ENCODE measurements at places on chromosomes 7 and 10. TPM values are rescaled to one million over a fixed set of nuclear protein-coding genes. Genes with fewer than 3 reads are reported as not detected.

GRCh38 chr7:27636326-27637006, 26.2 kb downstream of the HIBADH start:
- DNase-seq = no peak

FAM131B gene
- total RNA-seq = 0.21 TPM

GRCh38 chr7:28408960-28409715, 3.2 kb upstream of the CREB5 start:
- peak; percentile 97 for DNase-seq

MPLKIP gene
- 15.8 TPM for total RNA-seq

DNA sequence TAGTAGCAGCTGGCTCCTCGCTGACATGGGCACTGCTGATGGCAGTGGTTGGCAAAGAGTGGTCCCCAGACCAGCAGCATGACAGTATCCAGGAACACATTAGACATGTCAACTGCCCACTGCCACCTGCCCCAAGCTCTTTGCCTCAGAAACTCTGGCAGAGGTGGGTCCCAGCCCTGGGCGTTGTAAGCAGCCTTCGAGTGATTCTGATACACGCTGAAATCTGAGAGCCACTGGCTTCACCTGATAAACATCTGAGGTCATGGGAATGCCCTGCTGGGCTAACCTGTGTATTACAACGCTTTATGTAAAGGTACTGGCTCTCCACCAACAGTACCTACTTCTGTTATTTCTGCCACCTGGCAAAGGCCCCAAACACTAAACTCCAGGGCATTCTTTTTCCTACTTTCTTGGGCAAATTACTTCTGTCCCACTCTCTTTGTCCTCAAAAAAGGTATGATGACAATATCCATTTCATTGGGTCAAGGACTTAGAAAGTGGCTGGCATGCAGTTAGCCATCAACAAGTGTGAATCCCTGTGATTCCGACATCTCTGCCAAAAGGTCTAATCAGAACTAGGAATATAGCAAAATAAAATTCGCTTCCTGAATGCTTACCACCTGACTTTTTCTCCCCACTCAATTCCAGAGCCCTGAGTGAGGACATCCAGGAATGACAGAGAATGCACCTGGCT, 9.2 kb downstream of the SGMS1 start:
- no peak for DNase-seq

FOXI2 gene
- total RNA-seq = not detected

- DNase-seq = no peak
These were observed 803 bp upstream of the STK31 start for GRCh38 chr7:23709081-23709750.

GRCh38 chr10:5876181-5876768, 13.4 kb downstream of the ANKRD16 start:
- no peak for DNase-seq

- no peak for DNase-seq
These were observed 6.8 kb upstream of the CLDN4 start for GRCh38 chr7:73823873-73824592.

- no peak for DNase-seq
These were observed 40.1 kb downstream of the ELMO1 start for GRCh38 chr7:37408291-37409228.

DNA sequence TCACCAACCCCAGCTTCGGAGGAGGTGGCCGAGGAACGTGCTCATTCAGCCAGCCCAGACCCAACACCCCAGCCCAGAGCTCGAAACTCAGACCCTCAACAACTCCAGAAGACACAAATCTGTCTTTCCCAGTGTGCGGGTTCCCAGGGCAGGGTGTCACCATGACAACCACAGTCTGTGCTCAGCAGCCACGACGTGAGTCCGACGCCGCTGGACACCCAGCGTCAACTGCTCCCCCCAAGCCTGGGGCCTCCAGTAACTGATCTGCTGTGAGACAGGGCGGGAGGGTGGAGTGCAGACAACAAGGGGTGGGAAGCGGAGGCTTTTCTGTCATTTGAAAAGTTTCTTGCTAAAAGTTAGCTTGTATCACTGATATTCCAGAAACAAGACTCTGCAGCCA, 167.2 kb downstream of the MAD1L1 start:
- DNase-seq = no peak

- peak; percentile 84 for DNase-seq
These were observed 69.5 kb upstream of the PODXL start for GRCh38 chr7:131625817-131626372.

GOLGA7B gene
- total RNA-seq = 4.1 TPM

ADAM12 gene
- total RNA-seq = 2.7 TPM

DNA sequence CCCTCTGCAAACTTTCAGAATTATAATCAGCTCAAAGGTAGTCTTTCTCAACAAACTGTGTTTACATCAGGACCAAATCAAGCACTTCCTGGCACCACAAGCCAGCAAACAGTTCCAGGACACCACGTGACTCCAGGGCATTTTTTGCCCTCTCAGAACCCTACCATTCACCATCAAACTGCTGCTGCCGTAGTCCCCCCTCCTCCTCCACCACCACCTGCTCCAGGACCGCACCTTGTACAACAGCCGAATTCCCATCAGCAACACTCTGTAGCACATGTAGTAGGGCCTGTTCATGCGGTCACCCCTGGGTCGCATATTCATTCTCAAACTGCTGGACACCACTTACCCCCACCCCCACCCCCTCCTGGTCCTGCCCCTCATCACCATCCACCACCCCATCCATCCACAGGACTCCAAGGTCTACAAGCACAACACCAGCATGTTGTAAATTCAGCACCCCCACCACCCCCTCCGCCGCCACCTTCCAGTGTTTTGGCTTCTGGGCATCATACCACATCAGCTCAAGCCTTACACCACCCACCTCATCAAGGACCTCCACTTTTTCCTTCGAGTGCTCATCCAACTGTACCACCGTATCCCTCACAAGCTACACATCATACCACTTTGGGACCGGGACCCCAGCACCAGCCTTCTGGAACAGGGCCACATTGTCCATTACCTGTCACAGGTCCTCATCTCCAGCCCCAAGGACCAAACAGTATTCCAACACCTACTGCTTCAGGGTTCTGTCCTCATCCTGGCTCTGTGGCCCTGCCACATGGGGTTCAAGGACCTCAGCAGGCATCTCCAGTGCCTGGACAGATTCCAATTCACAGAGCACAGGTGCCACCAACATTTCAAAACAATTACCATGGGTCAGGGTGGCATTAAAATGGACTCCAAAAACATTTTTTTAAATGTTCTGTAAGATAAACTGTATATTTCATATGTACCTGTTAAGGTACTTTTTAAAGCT, 98.7 kb downstream of the KMT2E start:
- DNase-seq = no peak

EPO gene
- total RNA-seq = not detected

DNA sequence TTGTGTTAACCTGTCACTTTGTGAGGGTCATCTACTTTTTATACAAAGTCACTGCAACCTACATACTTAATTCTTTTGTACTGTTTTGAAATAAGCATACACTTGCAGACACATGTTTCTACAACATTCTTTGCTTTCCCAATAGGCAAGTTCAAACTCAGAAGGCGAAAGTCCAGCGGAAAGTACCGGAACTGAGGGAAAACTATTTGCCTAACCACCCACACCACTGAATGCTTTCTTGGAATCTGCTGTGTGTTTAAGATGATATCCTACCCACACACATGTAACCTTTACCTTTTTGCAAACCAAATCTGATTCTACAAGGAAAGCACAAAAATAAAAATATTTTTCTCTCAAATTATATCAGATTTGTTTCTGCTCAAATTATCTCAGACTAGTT, 139.4 kb upstream of the AGR3 start:
- no peak for DNase-seq

DNA sequence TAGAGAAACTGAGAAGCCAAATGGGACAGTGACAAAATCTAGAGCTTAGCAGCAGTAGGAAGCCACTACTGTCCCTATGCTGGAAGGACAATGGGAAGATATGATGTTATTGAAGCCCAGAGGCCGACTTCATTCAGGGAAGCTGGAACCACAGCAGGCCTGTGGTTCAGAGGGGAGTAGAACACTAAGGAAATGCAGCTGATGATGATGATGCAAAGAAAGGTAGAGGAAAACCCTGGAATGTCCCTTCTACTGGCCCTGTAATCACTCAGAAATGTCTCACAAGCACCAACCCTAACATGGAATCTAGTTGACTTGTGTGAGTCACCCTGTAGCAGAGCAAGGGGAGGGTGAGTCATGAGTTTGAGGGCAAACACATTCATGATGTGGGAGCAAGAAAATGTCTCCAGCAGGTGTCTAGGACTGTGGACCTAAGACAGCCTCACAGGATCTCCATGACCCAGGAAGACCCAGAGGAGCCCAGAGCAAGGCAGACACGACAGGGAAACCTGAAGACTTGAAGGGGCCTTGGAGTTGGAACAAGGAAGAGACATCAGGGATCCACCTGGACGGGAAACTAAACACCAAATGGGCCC, 37.0 kb upstream of the LRRC17 start:
- no peak for DNase-seq

DNA sequence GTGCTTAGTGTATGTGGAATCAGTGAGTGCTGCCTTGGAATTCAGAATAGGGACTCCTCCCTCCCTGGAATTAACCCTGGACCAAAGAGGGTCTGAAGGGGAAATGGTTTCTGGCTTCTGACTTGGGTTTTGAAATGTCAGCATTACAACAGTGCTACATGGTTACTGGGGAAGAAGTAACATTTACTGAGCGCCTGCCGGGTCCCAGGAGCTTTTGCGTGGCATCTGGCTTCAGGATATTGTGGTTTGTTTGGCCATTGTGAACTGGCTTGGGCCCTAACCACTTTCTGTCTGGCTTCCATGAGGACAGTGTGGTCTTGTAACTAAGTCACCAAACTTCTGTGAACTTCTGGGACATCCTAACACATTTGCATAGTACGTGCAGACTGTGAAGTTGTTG, 21.3 kb downstream of the TSPAN15 start:
- DNase-seq = no peak

PDE6C gene
- not detected for total RNA-seq

- no peak for DNase-seq
These were observed 34.3 kb downstream of the NPY start for GRCh38 chr7:24318326-24318725.

TRIL gene
- 2.9 TPM for total RNA-seq

DNA sequence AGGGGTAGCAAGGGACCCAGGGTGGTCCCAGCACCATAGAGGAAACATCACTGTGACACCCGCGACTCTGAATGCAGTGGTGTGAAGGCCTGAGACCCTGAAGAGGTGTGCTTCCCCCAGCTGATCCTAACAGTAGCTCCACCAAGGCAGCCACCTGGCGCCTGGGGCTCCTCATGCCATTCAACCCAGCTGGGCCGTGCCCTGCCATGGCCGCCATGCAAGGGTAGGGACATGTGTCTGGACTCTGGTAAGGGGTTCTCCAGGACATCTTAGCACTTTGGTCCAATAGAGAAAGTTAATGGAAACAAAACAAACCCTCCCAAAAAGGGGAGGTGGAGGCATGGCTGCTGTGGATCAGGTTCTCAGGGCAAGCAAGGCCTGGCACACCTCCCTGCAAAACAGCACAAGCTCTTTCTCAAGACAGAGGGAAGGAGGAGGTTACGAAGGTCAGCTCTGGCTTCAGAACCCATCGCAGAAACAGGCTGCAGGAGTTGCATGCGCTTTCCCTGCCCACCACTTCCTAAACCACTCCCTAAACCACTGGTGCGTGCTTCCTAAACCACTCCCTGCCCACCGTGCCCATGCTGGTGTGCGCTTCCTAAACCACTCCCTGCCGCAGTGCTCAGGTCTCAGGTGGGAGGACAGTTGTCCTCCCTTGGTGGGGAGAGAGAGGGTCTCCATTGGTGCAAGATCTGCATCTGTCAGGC, 108.7 kb downstream of the LARP4B start:
- no peak for DNase-seq

- no peak for DNase-seq
These were observed 91.8 kb downstream of the SH3PXD2A start for GRCh38 chr10:103763374-103764202.

Measured in right cardiac atrium (tissue), 5 donors.